ENCODE measurements at places on chromosomes 6 and 20.

GRCh38 chr6:2101213-2101612 is 144.2 kb downstream of the GMDS start:
- no peak for DNase-seq

DNA sequence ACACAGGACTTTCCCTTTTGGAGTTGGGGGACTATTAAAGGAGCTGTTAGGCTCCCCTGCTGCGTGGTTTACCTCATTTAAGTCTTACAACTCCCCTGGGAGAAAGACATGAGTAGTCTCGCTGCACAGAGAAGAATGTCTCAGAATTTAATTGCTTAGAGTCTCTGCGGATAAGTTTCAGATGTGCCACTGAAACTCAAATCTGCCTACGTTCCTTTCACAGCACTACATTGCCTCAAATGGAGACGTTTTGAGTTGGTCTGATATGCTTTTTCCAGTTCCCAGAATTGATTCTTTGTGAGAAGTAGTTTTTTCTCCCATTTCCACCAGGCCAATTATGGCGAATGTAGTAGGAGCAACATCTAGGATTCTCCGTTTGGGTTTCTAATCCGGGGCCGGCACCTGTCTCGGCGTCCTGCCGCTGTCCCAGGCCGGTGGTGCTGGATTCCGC is 532 bp upstream of the SLC35F1 start:
- no peak for DNase-seq

GRCh38 chr6:449057-449430 is 57.5 kb downstream of the IRF4 start:
- DNase-seq = no peak

DNA sequence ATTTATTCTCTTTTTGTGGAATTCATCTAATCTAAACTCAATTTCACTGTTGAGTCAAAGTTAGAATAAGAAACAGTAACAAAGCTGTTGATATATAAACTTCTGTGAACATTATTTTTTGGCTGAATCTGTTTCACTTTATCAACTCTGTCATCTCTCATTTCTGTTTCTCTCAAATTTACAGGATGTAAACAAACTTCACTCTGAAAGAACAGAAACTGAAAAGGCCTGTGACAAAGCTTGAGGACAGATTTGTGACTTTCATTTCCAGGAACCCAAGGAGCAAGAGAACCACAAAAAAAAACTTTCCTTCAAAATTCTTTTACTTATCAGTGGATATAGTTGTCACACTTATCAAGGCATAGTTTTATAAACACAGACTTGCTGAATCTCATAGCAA is 447.9 kb upstream of the OPRM1 start:
- no peak for DNase-seq

DNA sequence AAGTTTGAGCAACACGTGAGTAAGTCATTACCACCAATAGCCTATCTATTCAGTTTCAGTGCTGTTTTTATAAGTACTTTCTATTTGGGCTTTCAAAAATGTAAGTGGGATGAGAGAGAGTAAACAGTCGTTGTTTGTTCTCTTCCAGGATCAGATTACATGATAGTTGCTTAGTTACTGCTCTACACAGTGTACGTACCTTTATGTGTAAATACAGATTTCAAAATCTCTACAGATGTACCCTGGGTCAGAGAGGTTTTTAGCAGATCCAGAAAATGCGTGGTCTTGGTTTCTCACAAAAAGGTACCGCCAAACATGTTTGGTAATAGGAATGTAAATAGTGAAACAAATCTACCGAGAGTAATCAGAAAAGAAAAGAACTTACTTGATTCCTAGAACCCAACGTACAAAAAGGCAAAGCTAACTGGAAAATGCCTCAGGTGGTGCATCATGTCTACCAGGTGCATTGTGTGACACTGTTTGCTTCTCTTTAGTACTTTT is 421.1 kb downstream of the BCKDHB start:
- no peak for DNase-seq

GRCh38 chr6:135062735-135063134 is 8.1 kb upstream of the HBS1L start:
- no peak for DNase-seq

- no peak for DNase-seq
These were observed 3.5 kb downstream of the COL9A3 start for GRCh38 chr20:62820208-62820961.

- no peak for DNase-seq
These were observed 317.5 kb downstream of the UTRN start for GRCh38 chr6:144602523-144603180.

GRCh38 chr6:151436300-151436699 is 15.6 kb downstream of the RMND1 start:
- no peak for DNase-seq

GRCh38 chr6:56909115-56909907 is 45.6 kb upstream of the BEND6 start:
- DNase-seq = no peak

- no peak for DNase-seq
These were observed 51.3 kb downstream of the PHF20 start for GRCh38 chr20:35823147-35823546.

GRCh38 chr6:149364557-149364956 is 35.5 kb upstream of the SUMO4 start:
- DNase-seq = no peak

DNA sequence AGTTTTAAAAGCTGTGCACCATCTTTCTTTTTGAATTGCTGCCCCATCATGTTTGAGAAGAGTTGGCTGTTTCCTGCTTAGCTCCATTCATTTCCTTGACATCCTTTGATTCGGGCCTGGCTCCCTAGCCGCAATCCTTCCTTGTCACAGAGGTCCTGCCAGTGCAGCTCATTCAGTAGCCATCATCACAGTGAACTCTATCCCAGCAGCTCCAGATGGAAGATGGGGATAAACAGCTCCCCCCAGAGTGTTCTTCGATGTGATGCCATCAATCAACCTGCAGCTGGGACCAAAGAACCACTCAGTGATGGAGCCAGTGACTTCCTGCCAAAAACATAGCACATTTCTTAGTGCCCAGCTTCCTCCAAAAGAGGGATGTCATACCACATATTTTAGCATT is 158.8 kb downstream of the FRK start:
- DNase-seq = no peak

GRCh38 chr6:2599817-2600216 is 150.9 kb downstream of the MYLK4 start:
- no peak for DNase-seq

DNA sequence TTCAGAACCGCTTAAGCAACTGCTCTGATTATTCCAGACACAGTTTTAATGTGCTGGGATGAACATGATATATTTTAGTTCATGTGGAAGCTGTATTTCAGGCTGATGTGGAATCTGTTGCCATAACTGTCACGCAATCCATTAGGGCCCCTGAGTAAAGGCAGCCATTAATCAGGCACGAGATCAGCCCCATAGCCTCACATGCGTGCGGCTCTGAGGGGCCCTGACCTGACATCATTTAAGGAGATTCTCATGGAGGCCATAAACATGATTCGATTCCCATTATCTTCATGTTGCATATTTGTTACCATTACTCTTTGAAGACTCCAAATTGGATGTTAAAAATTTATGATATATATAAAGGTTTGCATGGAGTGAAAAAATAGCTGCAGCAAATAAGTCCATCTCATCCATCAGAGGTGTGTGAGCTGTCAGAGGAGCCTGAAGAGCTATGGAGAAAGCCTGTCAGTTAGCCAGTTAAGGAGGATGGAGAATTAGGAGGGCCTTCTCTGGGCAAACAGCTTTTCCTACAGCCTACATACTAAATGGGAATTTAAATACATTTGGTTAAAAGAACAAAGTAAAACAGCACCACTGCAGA is 89.6 kb downstream of the SOBP start:
- DNase-seq = no peak

- DNase-seq = no peak
These were observed 14.0 kb downstream of the MRPS18A start for GRCh38 chr6:43673444-43674084.

DNA sequence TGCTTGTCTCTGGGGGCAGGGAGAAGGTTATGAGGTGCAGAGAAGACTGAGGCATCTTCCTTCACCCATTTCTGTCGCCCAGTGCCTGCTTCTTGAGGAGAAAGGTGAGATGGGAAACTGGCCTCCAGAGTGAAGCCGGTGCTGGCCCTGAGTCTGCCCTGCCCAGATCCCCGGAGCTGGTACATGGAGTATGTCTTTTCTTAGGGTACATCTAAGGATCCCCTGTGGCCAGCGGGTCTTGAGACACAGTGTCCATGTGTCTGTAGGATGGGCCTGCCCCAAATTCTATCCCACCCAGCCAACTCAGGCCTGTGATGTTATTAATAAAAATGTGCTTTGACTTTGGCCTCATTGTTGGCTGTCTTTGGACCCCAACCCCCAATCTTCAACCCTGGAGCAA is 8.8 kb upstream of the BAK1 start:
- DNase-seq = no peak

GRCh38 chr20:53291548-53291947 is 302.1 kb downstream of the ZNF217 start:
- no peak for DNase-seq

GRCh38 chr20:48583801-48584200 is 244.0 kb downstream of the PREX1 start:
- no peak for DNase-seq

- DNase-seq = no peak
These were observed 42.0 kb upstream of the OLIG3 start for GRCh38 chr6:137536104-137536773.

DNA sequence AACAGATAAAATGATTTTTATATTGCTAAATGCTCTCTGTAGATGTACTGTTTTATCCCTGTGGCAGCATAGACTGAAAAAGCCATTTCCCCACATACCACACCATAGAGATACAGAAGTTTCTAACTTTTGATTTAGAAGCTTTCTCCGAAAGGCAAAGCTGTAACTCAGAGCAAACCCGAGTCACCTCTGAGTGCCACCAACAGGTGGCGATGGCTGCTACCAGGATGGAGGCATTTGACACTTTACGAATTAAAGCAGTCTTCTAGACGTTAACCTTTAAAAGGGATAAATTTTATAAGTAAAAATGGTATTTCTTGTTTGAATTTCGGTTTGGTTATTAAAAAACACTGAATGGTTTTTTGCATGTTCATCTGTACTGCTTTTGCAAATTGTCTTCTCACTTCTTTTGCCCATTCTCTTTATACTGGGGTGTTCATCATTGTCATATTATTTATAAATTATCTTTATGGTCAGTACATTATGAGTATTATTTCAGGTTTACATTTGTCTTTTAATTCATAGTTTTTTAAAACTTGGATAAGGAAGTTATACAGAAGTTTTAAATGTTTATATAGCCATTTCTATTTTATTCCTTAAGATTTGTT is 201.0 kb upstream of the CEP162 start:
- no peak for DNase-seq

- DNase-seq = peak; percentile 37
These were observed 84.0 kb upstream of the SLC22A16 start for GRCh38 chr6:110560239-110561007.

DNA sequence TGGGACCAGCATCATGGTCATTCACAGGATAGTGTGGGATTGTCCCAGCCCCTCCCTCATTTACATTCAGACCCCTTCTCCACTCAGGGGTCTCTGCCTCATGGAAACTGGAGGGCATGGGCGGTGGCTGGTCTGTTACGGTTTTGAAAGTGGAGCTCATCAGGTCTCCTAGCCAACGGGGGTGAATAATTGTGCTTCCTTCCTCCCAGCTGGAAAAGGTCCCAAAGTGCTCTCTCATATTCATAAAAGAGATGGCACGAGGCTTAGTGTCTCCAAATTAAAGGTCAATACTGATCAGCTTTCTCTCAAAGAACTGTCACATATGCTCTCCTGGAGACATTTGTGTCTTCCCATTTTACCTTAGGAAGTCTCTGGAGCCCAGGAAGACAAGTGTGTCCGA is 19.9 kb downstream of the JARID2 start:
- DNase-seq = no peak

- no peak for DNase-seq
These were observed 38.4 kb upstream of the TBXT start for GRCh38 chr6:166206066-166206465.

DNA sequence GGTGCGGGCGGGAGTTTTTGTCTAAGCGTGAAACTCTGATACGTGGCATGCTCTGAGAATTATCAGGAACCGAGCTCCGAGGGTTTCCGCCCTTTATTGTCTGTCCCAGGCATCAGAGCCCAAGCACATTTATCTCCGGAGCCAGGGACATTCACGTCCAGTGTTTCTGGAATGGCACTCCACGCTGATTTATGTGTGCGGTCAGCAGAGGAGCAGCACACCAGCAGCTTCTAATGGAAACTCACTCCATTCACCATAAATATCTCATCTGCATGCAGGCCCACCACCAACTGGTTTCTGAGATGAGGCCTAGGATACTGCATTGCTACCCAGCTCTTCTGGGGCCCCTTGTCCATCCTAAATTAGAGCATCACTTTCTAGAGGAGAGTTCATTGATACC is 51.9 kb upstream of the SYNDIG1 start:
- DNase-seq = no peak

DNA sequence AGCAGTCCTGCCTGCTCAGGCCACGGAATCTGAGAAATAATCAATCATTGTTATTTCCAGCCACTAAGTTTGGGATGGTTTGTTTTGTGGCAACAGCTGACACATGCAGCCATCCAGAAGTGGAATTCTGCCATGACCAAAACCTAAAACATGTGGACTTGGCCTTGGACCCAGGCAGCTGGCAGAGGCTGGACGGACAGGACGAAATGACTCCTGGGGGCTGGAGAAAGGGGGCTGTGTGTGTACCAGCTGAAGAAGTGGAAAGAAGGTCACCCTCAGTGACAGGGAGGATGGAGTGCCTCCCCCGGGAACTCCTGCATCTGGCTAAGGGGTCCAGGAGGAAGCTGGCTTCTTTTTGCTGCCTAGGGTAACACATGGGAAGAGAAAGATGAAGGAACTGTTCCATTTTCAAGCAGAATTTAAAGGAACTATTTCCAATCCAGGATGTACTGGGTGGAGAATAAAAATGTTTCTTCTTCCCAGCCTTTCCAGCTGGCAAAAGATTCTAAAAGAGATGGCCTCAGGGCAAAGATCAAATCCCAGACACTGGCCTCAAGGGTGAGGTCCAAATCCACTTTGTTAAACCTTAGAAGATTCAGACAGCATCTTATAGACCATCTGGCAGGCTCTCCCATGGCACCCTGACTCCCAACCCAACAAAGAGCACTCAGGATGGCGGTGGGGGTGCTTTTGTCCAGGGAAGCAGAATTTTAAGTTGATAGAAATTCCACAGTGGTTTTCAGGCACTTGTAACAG is 14.3 kb downstream of the SERPINB6 start:
- DNase-seq = no peak
